ENCODE measurements at places on chromosomes 16 and 17.

DNA sequence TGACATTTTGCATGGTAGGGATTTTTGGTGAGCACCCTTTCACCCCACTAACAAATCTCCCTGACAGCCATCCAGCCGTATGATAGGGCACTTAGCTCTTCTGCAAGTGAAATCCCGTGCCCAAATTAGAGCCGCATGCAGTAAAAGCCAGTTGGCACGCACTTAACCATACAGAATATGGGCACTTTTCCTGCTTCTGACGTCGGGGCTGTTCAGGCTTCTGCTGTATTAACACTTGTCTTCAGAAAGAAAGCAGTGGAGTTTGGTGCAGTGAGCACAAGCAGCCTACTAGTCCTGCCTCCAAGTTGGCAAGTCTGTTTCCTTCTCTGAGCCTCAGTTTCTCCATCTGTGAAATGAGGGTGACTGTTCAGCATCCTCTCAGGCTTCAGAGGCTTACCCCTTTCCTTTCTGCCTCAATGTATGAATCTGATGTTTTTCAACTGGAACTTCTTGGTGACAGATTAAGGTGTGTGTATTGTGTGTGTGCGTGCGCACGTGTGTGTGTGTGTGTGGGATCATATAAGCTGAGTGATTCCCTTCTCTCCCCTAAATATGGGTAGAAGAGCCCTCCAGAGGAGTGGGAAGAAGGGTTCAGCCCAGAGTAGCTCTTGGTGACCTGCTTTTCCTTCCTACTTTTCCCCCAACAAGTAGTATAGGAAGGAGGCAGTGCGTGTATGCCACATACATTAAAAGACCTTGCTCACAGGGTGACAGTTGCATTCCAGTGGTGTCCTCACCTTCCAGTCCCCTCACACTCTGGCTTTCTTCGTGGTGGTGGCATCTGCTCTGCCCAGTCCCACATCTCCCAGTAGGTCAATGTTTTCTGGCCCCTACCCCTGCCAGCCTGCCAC is 19.0 kb downstream of the IGF2BP1 start:
- no peak for DNase-seq

- DNase-seq: no peak
These were observed 206.4 kb downstream of the CEP112 start for GRCh38 chr17:65985571-65985970.

DNA sequence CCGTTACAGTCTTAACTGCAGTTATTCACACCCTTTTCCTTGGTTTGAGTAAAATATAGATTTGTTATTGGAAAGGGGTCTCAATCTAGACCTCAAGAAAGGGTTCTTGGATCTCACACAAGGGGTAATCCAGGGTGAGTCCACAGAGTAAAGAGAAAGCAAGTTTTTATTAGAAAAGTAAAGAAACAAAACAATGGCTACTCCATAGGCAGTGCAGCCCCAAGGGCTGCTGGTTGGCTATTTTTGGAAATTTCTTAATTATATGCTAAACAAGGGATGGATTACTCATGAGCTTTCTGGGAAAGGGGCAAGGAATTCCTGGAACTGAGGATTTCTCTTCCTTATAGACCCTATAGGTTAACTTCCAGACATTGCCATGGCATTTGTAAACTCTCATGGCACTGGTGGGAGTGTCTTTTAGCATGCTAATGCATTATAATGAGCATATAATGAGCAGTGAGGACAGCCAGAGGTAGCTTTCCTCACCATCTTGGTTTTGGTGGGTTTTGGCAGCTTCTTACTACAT is 24.5 kb upstream of the MILR1 start:
- no peak for DNase-seq

GRCh38 chr17:34126965-34127364 is 128.1 kb upstream of the CCL2 start:
- no peak for DNase-seq

DNA sequence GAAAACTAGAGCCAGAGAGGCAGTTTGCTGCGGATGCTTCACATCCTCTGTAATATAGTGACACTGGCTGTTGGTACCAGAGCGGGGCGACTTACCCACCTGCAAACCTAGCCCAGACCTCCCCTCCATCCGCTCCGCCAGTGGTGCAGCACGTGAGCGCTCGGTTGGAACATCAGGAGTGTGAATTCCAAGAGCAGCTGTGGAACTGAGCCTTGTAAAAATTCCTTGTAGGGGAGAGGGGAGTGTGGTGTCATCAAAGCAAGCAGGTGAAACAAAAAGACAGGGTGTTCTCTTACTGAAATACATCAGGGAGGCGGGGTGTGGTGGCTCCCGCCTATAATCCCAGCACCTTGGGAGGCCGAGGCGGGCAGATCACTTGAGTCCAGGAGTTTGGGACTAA is 51.3 kb downstream of the CCDC42 start:
- DNase-seq: no peak

GRCh38 chr16:84603140-84603816 is 14.6 kb downstream of the COTL1 start:
- no peak for DNase-seq

DNA sequence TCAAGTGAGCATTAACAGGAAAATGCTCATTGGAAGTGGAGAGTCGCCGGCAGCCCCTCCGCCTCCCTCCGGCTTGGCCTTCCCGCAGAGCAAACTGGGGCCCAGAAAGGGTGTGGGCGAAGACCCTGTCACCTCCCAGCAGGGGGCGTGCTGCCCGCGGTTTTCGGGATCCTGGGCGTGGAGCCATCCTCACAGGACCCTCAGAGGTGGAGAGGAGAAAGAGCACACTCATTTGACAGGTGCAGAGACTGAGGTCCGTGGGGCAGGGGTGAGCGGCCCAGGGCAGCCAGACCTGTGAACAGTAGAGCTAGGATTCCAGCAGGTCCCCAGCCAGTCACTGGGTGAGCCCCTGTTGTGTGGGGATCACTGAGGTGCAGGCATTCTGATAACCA is 1002.9 kb downstream of the KCNJ18 start:
- no peak for DNase-seq

DNA sequence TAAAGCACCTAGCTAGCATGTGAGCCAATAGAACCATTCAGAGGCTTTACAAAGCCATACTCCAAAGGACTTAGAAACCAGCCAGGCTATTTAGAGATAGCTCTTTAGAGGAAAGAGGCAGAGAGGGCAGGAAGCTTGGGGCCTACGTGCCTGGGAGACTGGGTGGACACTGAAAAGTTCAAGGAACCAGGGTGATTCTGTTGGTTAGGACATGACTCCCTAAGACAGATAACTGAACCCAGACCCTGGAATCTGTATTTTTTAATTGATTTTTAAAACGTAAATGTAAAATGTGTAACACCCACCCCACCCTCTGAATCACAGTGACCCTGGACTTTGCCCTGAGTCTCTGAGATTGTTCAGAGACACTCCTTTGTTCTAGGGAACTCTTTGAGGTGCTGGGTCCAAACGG is 16.1 kb upstream of the GNA13 start:
- DNase-seq: no peak

DNA sequence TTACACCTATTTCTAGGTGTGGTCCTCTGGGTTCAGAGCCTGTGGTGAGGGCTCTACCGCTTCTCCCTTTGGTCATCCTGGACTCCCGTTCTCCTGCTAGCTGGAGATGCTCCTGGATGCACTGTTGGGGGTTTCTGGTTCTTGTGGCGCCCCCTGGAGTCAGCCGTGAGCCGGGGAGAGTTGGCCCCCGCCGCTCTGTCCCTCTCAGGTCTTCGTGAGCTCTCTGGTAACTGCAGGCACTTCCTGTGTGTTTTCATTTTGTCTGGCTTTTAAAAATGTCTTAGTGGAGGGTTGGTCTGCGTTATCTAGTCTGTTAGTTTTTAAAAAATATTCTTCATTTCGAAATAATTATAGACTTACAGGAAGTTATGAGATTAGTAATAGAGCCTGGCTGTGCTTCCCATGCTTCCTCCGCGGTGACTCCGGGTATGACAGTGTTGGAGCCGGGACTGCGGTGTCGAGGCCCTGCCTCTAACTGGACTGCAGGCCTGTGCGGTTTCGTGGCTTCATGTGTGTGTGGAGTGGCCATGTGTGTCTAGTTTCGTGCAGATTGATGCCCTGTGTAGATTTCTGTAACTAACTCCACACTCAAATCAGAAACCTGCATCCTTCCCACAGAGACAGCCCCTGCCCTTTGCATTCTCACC is 78.0 kb upstream of the ZNF750 start:
- DNase-seq: no peak

Data from NCI-H187 treated with DMSO at 0.1 percent for 48 hours (cell line).